H9 (cell line): ENCODE measurements at places on chromosomes 3 and 15.

- DNase-seq = no peak
These were observed 40.5 kb downstream of the SEMA3G start for GRCh38 chr3:52404391-52404790.

GRCh38 chr3:27094721-27095120 is 274.5 kb downstream of the NEK10 start:
- no peak for DNase-seq

DNA sequence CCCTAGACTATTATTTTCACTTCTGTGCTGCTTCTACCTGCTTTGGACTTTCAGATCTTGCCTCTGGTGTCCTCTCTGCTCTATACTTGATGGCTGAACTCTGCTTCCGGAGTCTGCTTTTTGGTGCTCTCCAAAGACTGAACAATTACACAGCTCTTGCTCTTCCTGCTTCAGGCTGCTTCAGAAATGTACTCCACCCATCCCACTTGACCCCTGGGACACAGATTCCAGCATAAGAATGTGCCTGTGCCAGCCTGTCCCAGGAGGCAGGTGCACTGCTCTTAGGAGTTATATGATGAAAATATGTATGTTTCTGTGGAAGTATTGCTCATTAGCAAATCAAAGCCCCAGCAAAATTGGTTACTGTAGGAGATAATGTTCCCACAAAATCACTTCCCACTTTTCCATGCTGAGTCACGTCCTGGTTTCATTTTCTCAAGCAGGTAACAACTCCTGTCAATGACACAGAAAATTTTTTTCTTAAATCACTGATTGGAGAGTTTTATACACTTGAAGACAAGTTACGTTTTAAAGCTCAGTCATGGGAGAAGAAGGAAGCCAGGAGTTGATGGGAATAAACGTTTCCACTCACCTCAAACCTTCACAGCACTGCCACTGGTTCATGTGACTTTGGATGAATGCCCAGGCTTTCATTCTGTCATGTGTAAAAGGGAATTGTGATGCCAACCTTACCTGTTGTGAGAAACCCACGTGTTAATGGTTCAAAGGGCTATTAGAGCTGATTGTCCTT is 239.4 kb upstream of the ZPLD1 start:
- DNase-seq = no peak

- peak; percentile 68 for DNase-seq
These were observed 2.6 kb upstream of the CEMIP start for GRCh38 chr15:80776420-80777045.

GRCh38 chr3:161284989-161285388 is 63.9 kb downstream of the NMD3 start:
- no peak for DNase-seq

- DNase-seq = no peak
These were observed 7.4 kb downstream of the RAB8B start for GRCh38 chr15:63196842-63197241.

GRCh38 chr15:85407421-85408269 is 27.2 kb downstream of the AKAP13 start:
- DNase-seq = no peak

GRCh38 chr3:41120460-41120859 is 78.8 kb upstream of the CTNNB1 start:
- no peak for DNase-seq

GRCh38 chr15:29534378-29534777 is 264.8 kb upstream of the NSMCE3 start:
- DNase-seq = no peak

DNA sequence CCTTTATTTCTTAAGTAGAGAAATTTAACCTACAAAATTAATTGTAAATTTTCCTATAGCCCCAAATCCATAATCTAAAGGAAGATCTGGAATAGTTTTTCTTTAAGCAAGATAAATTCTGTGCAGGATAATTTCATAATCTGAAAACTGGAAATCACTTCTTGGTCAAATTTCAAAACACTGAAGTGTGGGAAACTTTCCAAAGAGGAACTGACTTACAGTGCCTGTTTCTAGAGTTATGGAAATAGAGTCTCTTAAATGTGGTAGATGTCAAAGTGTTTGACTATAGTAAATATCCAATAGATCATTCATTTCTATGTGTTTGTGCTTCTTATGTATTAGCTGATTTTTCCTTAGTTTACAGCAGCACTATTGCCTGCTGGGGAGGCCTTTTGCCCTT is 1.6 kb upstream of the P2RY13 start:
- DNase-seq = no peak

- DNase-seq = no peak
These were observed 30.1 kb downstream of the GREM1 start for GRCh38 chr15:32747921-32748342.

DNA sequence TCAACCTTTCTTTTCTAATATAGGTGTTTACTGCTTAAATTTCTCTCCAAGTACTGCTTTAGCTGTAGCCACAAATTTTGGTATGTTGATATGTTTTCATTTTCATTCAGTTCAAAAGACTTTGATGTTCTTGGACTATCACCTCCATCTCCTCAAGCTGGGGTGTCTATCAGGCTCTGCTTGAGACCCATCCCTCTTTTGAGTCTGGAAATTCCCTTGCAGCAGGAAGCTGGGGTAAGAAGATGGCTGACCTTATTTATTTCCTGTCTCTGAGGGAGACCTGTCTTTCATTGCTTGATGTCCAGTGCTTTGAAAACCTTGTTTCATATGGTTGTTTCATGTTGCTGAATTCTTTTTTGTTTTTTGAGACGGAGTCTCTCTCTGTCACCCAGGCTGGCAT is 60.5 kb upstream of the ADPGK start:
- no peak for DNase-seq

DNA sequence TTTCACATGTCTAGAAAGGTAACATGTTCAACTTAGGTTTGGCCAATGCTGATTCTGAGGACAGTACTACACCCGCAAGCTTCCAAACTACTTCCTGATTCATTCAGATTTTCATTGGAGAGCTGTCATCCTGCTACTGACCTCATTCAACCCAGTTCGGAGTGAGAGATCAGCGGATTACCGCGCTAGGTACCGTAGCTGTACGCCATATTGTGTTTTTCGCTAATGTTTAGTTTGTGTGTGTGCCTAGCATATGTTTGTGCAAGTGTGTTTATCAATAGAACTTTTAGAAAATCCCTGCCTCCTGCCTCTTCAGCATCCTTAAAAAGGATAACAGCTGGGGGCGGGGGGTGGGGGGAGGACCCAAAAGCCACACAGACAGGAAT is 1.1 kb downstream of the ZBTB20 start:
- peak; percentile 31 for DNase-seq

DNA sequence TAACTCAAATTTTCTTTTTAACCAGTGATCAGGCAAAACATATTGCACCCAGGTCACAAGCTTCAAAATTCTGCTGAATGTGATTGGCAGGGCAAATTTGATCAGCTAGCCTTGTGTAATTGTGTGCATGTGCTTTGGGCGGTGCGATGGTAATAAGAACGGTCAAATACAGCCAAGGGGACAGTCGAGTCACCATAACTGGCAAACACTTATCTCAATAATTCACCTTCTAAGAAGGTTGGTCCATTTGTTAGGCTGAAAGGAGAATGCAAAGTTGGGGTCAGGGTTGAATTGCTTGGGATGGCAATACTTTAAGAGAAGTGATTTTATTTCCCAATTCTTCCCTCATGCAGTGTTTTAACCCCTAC is 302.4 kb upstream of the PDZRN3 start:
- DNase-seq = no peak
